ENCODE measurements at places on chromosomes 2 and 18.

DNA sequence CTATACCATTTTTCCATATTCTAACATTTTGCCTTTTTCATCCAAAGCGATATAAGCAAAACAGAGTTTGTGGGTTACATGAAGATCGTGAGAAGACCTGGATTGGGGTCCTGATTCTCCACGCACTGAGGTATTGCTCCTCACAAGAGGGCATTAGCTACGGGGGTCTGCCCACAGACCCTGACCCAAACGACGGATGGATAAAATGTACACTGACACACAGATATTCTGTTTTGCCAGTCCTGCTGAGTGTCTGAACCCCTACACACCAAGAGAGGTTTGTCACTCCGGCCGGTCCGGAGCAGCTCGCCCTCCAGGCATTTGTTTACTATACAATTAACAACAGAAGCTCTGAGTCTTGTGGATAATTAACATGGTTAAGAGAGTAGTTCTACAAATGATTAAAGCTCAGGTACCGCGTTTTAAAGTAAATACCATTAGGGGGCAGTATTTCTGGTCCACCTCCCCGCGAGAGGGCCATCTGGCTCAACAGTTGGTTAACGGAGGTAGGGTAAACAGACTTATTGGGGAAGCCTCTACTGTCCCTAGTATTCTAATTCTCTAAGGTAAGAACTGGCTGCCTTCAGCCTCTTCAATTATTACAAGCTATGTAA, 28.4 kb downstream of the SCYGR8 start:
- no peak for DNase-seq

DNA sequence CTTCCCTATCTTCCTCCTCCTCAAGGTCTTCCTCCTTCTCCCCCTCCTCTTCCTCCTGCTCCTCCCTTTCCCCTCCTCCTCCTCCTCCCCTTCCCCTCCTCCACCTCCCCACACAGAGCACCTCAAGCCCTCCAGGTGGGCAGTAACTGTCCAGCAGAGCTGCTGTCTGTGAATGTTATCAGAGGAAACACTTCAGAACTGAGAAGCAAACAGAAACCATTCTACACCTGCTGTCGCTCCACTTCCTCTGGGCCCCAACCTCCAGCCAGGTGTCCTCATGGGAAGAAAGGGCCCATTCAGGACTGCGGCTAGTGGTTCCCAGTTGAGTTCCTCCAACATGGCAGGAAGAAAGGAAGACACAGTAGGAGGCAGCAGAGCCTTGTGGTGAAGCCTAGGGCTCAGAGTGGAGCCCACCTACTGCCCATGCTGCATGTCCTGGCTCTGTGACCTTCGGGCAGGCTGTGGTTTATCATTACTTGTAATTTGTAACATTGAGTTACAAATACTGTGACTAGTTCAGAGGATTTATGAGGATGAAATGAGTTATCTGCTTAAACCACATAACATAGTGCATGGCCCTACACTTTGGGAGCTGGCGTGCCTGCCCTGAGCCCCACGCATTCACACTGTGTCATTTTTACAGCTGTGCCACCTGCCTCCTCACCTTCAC, 165.9 kb upstream of the ID2 start:
- no peak for DNase-seq

GRCh38 chr2:59693231-59693959, 860.1 kb downstream of the BCL11A start:
- DNase-seq = no peak

GRCh38 chr18:58645398-58645797, 16.5 kb upstream of the ALPK2 start:
- DNase-seq = no peak

GRCh38 chr2:138787053-138787666, 7.0 kb upstream of the NXPH2 start:
- no peak for DNase-seq

DNA sequence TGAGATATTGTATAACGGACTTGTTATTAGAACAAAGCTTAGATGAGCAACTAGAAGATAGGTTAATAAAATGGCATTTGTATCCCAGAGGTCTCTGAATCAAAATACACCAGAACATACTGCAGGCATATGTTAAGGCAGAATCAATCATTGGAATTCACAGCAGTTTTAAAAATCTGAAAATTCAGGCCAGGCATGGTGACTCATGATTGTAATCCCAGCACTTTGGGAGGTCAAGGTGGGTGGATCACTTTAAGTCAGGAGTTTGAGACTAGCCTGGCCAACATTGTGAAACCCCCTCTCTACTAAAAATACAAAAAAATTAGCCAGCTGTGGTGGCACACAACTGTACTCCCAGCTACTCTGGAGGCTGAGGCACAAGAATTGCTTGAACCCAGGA, 405.2 kb downstream of the ZEB2 start:
- no peak for DNase-seq

DNA sequence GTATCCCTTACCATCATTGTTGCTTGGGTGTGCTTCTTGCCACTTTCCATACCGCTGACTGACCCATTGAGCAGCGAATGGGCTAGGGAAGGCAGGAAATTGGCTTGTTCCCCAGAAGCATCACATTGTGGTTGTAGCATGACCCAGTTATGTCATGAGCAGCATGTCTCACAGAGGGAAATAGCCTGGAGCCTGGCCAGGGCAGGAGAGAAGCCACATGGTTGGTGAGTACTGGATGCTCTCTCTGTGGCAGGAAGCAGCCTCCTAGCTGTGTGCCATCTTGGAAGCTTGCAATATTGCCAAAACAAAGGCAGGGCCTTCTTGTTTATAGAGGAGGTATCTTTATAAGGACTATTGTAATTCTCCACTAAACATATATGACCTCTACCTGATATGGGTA, 482.6 kb downstream of the PIK3C3 start:
- DNase-seq = no peak
